Daoy (cell line): ENCODE measurements at places on chromosomes 16 and 17. TPM values are rescaled to one million over a fixed set of nuclear protein-coding genes. Genes with fewer than 3 reads are reported as not detected.

EPOP gene
- 7.0 and 8.2 TPM in 2 replicates for total RNA-seq

SEPTIN12 gene
- total RNA-seq: not detected in 2 replicates

PLA2G15 gene
- 11.9 and 17.8 TPM in 2 replicates for total RNA-seq

FASN gene
- 49.5 and 65.1 TPM in 2 replicates for total RNA-seq

GRCh38 chr17:5759501-5759925 is 175.2 kb upstream of the NLRP1 start:
- no peak for DNase-seq

GRCh38 chr17:56939869-56940484 is 20.9 kb downstream of the COIL start:
- peak; percentile 20 for DNase-seq

GRCh38 chr17:2192367-2193057 is 111.1 kb downstream of the SMG6 start:
- peak; percentile 97 for DNase-seq
